ENCODE measurements at places on chromosomes 12 and 14.

- no peak for DNase-seq
These were observed 10.0 kb downstream of the TMCC3 start for GRCh38 chr12:94640134-94640928.

DNA sequence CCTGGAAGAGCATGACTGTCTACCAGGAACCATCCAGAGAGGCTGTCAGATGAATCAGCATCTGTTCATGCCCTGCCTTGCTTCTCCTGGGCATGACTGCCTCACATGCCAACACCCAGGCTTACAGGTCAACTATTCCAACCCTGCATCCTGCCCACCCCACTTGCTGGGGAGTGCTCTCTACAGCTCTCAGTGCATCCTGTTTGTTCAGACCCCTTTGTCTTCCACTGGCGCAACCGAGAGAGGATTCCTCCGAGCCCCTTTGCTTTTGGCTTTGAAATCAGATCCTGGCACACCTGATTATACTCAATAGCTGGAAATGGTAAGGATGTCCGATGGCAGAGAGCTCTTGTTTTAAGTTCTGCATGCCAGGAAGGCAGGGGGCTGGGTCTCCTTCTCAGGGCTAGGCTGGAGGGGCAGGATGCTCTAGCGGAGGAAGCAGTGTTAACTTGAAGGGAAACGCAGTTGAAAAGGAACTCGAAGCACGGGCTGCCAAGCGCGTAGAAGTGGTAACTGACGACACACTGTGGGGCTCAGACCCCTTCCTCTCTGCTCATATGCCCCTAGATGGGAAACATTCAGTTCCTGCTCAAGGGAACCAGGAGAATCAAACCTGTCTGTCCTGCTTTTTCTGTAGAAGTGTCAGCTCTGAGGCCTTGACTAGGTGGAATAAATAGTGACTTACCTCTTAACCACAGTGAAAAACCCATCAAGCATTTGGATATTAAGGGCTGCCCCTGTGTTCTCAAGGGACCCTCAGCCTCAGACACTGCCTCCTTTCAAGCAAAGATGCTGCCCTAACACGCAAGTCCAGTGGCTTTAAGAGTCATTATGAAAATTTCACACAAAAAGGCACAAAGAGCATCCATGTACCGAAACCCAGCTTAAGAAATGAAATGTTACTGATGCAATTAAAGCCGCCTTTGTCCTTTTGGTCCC, 297.5 kb downstream of the ZFP36L1 start:
- no peak for DNase-seq

- no peak for DNase-seq
These were observed 28.6 kb downstream of the GNS start for GRCh38 chr12:64730588-64730969.

DNA sequence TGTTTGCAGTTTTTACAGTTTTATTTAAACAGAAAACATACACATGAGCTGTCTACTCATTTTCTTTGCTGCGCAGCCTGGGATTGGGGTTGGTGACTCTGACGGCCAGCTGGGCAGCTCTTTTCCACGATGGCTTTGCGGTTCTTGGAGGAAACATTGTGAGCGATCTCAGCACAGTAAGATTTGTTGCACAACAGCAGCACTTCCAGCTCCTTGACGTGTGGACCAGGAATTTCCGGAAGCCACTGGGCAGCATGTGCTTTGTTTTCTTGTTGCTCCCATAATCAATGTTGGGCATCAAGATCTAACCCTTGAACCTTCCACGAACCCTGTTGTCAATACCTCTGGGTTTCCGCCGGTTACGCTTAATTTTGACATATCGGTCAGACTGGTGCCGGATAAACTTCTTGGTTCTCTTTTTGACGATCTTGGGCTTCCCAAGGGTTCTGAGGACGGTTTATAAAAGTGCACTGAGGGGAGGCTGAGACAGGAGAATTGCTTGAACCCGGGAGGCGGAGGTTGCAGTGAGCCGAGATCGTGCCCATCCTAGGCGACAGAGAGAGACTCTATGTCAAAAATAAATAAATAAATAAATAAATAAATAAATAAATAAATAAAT, 21.8 kb downstream of the FKBP11 start:
- peak; percentile 43 for DNase-seq

DNA sequence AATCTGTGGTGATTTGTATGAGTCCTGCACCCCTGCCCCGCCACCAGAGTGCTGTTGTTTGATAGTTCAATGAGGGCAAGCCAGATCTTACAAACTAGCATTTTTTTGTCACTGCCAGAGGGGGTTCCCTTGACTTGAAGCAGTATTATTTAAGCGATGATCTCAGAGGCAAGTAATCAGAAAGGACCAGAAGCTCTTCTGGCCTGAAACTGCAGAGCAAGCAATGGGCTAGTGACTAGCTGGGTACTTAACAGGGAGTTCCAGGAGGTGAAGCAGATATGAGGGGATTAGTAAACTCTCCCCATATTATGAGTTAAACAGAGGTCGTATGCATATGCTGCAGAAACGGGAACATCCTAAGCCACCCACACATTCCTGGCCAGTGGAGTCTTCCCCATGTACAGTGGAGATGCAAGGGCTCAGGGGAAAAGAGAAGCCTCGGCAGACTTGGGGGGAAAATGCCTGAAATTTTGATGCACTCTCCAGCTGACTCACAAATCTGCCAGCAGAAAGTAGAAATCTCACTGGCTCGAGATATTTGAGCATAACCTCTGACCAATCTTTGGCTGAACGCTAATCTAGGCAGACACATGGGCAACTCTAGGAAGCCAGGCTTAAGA, 8.3 kb upstream of the CRACR2A start:
- no peak for DNase-seq

- no peak for DNase-seq
These were observed 40.2 kb upstream of the CCT2 start for GRCh38 chr12:69545081-69545480.

All from NCI-H460 (cell line).